Head of caudate nucleus (tissue), 42 donors: ENCODE measurements at places on chromosomes 7 and 10.
A peak's percentile ranks its signal among the peaks of the same experiment; 100 is the strongest.

GRCh38 chr10:13797164-13797563, 210.4 kb downstream of the PRPF18 start:
- DNase-seq, result no peak

GRCh38 chr10:44382131-44382858, 2.6 kb downstream of the CXCL12 start:
- peak; percentile 13 for DNase-seq

DNA sequence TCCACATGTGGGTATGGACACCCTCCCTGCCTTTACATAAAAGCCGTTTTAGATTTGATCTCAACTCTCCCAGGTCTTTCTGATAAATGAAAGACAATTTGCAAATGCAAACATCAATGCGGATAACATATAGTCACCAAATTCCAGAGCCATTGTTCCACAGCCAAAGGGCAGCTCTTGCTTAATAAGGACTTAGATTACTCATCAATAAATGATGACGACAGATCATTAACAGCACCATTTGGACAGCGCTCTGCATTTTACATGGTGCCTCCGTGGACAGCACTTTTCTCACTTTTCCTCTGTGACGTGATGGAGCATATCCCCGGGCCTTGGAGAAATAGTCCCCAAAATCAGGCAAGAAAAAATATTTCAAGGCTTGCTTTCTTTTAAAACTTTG, 370.3 kb upstream of the CELF2 start:
- DNase-seq, result no peak

DNA sequence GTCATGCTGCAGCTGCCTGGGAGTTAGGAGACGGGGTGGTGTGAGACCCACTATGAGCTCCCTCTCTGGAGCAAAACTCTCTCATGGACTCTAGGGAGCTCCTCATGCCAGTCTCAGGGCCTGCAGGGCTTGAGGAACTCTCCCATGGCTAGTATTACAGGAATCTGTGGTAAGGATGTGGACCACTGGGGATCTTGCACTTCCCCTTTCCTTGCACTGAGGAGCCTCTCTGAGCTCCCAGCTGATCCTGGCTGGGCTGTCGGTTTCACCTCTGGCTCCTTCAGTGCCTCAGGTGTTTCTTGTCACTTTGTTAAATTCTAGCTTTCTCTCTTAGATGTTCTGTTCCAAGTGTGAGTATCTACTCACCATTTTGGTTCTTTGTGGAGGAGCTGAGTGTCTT, 71.6 kb upstream of the IMMP2L start:
- no peak for DNase-seq

- no peak for DNase-seq
Observed at GRCh38 chr7:116829493-116829892, 32.9 kb upstream of the CAPZA2 start.

DNA sequence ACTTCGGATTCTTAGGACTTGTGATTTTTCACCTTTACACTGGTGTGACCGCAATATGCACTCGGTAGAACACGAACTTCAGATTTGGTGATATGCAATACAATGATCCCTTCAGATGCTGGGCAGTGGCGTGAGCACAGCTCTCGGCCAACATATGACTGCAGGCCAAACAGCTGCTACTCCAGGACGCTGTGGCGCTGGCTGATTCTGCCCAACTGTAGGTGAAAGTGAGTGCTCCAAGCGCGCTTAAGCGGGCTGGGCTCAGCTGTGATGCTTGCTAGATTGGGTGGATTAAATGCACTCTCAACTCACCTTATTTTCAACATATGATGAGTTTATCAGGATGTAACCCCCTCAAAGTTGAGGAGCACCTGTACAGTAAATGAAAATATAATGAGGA, 137.6 kb upstream of the RET start:
- no peak for DNase-seq

- peak; percentile 97 for DNase-seq
Observed at GRCh38 chr7:96321658-96322372, at the start of gene SLC25A13. Gene SLC25A13 (minus strand): TSS chr7:96322098. CDS start chr7:96321956, 142 bp downstream.

GRCh38 chr7:21891291-21891690, 54.4 kb downstream of the CDCA7L start:
- no peak for DNase-seq

- DNase-seq, result no peak
Observed at GRCh38 chr7:150994141-150994837, 3.5 kb downstream of the NOS3 start.

GRCh38 chr10:45354261-45354660, 19.8 kb upstream of the ALOX5 start:
- DNase-seq, result no peak

GRCh38 chr10:15238555-15239335, 70.3 kb upstream of the NMT2 start:
- no peak for DNase-seq

DNA sequence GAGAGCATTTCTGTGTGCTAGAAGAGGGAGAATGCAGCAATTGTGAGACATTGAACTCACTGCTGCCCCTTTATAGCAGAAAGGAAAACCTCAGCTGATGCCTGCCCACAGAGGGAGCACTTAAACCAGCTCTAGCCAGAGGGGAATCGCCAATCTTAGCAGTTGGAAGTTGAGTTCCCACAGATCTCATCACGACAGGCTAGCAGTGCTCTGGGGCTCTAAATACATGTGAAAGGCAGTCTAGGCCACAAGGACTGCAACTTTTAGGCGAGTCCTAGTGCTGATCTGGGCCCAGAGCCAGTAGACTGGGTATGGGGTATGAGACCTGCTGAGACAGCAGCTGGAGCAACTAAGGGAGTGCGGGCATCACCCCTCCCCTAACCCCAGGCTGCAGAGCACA, 25.2 kb upstream of the PRR15 start:
- no peak for DNase-seq

DNA sequence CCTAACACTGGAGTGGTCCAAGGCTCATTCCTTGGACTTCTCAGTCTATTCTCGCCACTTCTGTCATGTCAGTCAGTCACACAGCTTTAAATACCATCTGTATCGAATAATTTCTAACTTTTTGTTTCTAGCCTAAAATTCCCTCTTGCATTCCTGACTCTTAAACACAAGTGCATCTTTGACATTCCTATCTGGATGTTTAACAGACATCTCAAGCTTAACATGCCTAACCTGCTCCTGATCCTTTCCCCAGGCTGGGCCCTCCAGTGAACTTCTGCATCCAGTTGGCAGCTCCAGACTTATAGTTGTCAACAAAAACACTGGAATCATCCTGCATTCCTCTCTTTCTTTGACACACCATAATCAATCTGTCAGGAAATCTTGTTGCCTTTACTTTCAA, 4.5 kb upstream of the ABCB4 start:
- DNase-seq, result no peak

DNA sequence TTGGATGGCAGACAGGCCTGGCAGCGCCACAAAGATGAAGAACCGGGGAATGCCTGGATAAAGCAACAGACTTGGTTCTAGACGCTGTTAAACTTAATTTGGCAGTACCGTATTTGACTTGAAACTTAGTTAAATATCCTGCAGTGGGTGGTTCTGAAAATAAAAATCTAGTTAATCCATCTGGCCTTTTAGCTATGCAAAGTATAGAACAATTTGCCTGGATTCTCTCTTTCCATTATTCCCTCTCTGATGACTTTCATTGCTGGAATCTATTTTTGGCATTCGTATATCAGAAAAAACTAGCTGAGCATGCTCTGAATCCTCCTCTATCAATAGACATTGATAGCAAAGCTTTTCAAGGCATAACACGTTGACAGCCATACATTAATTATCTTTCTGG, 203.6 kb downstream of the MACC1 start:
- no peak for DNase-seq

DNA sequence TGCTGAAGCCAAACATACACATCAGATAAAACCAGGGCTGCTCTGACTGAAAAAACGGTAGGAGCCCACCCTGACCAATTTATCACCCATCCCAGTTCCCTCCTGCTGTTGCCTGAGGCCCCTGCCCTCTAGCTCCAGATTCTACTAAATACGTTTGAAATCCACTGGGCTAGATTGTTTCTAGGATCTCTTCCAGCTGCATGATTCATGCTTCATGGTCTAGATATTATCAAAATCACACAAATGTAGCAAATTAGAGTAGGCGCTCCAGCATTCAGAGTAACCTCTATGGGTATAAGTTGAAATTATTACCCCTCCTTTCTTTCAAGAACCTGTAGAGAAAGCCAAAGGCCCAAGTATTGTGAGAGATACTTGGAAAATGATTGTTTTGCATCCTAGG, 151.2 kb upstream of the FAM13C start:
- no peak for DNase-seq

DNA sequence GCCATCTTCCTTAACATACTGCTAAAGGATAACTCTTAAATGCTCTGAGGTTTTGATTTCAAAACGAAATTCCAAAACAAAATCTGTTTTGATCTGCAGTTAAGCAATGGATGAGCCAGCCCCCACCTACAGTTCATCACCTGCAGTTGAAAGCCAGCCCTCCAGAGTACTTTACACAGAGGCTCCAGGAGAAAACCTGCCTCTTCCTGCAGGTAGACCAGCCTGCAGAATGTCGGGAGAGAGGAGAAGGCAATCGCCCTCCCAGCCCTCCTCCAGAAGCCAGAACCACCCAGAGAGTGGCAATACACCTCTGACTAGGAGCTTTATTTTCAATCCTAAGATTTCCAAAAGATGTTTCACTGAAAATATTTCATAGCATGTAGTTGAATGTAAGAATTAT, 798.1 kb downstream of the GATA3 start:
- DNase-seq, result no peak

GRCh38 chr7:32937344-32938174, 19.7 kb upstream of the FKBP9 start:
- DNase-seq, result peak; percentile 34

DNA sequence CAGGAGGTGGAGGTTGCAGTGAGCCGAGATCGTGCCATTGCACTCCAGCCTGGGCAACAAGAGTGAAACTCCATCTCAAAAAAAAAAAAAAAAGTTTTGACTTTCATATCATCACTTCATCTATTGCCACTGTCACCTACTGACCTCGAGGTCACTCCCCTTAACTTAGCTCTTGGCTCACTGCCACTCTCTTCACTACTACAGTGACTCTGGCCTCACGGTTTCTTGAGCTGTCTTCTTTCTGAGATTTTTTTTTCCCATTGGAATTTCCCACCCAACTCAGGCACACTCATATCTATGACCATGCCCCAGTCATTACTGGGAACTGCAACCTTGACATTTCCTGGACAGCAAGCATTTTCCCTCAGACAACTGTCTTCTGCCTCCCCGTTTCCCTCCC, 42.6 kb upstream of the C7orf33 start:
- DNase-seq, result no peak

DNA sequence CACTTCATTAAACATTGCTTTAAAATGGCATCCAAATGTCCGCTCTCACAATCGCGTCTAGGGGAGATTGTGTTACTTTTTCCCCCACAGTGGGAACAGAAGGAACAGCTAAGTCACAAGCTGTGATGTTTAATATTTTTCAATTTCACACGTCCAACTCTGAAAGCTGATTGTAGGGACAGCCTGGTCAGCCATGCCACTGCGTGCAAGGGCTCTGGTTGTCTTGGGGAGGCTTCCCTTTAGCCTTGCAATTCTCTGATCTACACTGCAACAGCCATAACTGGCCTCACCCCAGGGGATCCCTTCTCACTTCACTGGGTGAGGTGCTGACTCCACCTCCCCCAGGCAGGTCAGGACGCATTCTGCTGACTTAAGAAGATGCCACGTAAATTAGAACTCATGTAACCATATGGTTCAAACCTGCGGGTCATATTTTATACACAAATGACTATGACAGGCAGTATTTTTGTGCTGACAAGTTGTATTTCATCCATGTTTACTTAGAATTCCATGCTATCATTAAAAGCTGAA, 425.2 kb upstream of the NFE2L3 start:
- no peak for DNase-seq

DNA sequence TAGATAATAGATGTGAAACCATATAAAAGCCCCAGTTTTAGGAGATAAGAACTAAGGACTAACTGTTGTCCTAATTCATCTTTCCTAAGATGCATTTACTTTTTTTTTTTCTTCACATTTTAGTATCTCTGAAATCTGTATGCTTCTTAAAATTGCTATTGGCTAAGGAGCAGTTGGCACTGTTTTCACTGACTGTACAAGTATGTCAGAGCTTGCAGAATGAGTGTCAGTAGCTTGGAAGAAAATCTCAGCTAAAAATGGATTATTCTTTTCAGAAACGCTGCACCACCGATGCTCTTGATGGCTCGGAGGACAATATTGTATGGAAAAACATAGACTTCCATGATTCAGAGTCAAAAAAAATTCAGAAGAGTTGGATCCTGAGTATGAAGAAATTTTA, 91.1 kb upstream of the DNAJB12 start:
- DNase-seq, result no peak

DNA sequence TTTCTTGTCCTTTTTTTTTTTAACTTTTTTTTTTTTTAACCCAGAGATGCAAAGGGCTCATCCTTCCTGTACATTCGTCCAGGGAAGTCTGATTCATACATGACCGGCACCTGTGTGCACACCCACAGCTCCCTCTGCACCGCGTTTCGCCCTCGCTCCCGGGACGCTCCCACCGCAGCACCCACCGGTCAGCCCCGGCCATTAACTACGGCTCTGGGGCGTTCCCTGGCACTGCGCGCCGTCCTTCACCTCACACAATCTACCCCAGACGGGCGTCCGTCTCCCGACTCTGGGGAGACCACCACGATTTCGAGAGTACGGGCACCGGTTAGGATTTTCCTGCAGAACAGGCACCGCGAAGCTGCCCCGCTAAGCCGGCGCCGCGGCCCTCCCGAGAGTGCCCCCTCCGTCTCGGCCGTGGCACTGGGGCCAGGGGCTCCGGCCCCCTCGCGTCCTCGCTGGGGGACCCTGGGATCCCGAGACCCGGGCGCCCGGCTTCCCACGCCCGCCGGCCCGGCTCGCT, 452 bp downstream of the ATE1 start:
- peak; percentile 49 for DNase-seq

- DNase-seq, result no peak
Observed at GRCh38 chr10:78272329-78272728, 238.7 kb downstream of the RPS24 start.

DNA sequence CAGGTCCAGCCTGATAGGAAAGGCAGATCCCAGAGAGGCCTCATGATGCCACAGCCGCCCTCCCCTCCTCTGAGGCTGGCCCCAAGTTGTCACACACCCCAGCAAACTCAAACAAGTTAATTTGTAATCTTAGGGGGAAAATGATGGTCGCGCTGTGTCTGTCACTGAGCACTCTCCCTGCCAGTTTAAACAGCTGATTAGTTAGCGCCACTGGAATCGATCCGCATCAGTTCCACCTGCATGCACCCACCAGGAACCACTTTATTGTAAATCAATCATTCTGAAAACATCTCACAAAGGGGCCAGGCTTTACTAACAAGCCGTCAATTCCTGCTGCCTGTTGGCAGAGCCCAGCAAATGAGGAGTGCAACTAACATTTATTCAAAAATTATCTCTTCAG, 870.9 kb downstream of the KCNMA1 start:
- DNase-seq, result no peak

GRCh38 chr10:131806146-131806545, 94.7 kb upstream of the PPP2R2D start:
- DNase-seq, result no peak
